ENCODE measurements at places on chromosomes 7 and 10.

- DNase-seq: no peak
Observed at GRCh38 chr7:135168001-135168400, 2.5 kb downstream of the CYREN start.

DNA sequence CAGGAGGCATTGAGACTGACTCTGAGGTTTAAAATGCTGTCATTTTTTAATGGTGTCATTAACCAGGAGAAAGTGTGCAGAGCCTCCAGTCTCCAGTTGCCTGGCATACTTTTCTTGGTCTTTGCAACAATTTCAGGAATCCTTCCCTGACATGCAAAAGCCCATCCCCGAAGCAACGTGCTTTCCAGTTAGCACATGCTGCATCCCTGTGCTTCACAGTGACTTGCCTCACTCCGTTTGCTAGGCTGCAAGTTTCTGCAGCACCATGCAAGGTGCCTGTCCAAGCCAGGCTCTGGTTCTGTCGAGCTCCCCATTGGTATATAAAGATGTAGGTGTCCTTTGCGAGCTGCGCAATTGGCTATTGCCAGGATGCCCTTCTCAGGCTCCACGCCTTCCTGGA lies 135.0 kb downstream of the GALNT17 start:
- no peak for DNase-seq

DNA sequence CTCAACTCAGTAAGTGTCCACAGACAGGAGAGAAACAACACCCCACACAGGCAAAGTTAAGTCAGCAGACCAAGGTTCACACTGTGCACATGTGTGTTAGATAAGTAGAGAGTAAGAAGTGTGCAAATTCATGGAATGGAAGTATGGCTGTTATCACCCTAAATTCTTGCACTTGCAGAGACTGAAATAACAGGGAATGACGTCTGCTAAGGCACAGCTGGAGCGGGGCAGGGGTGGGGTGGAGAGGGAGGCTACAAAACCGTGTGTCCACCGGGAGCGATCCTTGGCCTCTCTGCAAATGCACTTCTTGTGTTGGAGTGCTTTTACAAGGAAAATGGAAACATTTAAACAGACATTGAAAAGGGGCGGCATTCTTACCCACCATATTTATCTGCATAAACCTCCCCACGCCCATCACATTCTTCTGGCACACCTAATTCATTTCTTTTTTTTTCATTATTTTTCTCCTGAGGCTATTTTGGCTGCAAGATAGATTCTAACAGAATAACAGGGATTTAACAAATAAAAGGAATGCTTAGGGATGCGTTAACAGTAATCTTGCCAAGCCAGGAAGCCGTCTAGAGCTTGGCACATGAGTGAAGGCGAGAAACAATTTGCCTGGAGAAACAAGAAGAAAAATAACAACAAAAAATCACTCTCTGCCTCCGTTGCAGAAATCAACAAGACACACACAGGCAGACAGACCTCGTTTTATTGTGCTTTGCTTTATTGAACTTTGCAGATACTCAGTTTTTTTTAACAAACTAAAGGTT lies 30.1 kb downstream of the TNS3 start:
- no peak for DNase-seq

- DNase-seq: no peak
Observed at GRCh38 chr7:8136051-8136730, 125.8 kb downstream of the ICA1 start.

- DNase-seq: no peak
Observed at GRCh38 chr10:120823266-120823665, 27.9 kb upstream of the WDR11 start.

DNA sequence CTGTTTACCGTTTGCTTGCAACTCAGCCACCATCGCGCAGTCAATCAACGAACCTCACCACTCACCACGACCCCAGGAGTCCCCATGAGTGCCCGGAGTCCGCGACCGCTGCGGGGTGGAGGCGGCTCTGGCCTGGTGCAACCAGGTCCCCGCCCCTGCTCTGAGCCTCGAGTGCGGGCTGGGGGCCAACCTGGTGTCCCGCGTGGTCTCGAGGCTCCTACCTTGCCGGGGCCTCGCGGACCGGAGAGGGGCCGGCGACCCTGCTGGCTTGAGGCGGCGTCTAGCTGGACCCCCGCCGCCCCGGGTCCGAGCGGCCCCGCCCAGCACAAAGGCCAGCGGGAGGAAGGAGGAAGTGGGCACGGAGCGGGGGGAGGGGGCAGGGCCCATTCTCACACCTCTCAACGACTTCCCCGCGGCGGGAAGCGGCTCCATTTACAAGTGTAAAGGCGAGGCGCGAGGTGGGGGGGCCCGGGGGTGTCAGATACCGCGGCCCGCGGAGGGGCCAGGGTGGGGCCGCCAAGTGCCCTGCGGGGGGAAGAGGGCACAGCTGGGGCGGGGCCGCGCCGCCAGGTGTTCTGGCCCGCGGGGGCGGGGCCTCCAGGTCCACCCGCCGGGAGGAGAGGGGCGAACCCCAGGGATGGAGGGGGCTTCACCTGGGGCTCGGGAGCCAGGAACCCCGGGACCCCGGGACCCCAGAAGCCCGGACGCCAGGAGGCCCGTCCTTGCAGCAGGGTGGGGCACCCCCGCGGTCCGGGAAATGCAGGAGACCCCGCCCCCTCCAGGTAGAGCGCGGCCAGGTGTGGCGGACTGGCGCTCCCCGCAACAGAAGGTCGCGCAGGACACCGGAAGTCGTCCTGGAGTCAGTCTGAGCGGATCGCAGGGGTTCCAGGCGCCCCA lies 8.6 kb downstream of the CTBP2 start:
- DNase-seq: no peak

GRCh38 chr7:50449501-50449880 lies 659 bp downstream of the FIGNL1 start:
- DNase-seq: no peak

GRCh38 chr10:71279590-71280170 lies 39.4 kb upstream of the SLC29A3 start:
- DNase-seq: no peak

GRCh38 chr10:1166101-1166827 lies 110.1 kb downstream of the WDR37 start:
- DNase-seq: no peak

DNA sequence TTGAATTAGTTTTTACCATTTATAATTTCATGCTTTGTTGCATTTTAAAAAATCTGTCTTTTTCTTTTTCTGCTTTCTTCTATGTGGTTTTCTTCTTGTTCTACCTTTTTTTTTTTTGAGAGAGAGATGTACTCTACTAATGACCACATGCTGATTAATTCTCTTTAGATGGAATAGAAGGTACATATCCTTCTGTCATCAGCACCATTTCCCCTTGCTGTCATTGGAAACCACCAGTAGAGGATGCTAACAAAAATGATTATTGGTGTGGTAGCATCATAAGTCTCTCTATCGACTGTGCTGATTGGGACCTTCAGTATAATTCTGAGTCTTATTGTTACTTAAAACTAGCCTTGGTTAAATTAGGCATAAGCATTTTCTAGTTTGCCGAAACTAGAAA lies 3.6 kb downstream of the ZEB1 start:
- DNase-seq: no peak

DNA sequence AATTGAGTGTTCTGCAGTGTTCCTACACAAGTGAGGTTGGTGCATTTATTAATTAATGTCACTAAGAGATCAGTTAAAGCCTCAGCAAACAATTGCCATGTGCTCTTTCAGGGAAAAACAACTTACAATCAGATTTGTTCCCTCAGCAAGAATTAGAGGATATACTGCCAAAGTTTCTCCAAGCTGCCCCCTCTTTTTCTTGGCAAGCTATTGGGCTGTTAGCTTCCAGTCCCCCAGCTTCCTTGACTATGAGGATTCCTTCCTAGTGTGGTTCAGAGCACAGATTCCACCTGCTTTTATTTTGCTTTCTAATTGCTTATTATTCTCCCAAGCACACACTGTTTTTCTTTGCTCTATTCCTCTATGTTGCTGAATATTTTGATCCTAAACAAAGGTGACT lies 112.7 kb downstream of the RBM20 start:
- DNase-seq: no peak

DNA sequence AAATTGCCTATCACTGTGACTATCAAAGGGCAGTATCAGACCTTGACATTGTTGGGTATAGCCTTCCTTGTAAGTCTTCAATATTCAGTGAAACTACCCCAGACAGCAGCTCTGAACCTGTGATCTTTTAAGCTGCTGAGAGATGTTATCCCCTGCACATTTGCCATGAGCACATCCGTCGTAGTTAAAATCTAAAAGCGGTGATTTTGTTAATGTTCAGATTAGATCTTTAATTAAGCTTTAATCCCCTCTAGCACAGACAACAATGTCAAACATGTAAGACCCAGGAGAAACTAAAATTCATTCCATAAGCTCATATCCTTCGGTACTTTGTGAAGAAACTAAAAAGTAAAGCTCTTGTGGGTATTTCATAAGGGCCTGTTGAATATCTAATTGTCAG lies 105.8 kb downstream of the MALRD1 start:
- DNase-seq: no peak

DNA sequence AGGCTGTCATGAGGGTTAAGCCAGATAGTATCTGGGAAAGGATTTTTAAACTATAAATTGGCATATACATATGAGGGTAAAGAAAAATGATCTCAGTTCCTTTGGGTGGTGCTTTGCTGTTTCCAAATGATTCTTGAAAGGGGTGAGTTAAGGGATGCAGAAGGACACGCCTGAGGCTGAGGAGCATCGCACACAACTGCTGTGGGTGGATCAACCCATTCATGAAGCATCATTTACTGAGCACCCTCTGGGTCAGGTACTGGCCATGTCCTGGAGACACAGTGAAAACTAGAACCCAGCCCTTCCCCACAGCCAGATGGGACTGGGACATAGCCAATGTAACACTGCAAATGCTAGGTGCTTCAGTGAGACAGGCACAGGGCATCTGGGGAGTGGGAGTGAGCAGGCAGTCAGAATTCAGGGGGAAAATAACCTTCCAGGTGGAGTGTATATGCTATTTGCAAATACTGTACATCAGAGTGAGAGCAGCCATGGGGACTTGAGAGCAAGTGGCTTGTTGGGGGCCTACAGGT lies 112.1 kb downstream of the WDFY4 start:
- no peak for DNase-seq

DNA sequence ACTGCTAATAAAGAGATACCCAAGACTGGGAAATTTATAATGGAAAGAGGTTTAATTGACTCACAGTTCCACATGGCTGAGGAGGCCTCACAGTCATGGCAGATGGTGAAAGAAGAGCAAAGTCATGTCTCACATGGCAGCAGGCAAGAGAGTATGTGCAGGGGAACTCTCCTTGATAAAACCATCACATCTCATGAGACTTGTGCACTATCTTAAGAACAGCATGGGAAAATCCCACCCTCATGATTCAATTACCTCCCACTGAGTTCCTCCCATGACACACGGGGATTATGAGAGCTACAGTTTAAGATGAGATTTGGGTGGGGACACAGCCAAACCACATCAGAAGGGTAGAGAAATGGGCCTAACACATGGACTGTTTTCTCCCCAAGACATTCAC lies 156.3 kb downstream of the CCDC71L start:
- no peak for DNase-seq

GRCh38 chr10:52232561-52233350 lies 81.3 kb upstream of the DKK1 start:
- no peak for DNase-seq

- no peak for DNase-seq
Observed at GRCh38 chr7:781186-781849, 51.0 kb upstream of the SUN1 start.
